ENCODE measurements at places on chromosomes 5 and 9.

DNA sequence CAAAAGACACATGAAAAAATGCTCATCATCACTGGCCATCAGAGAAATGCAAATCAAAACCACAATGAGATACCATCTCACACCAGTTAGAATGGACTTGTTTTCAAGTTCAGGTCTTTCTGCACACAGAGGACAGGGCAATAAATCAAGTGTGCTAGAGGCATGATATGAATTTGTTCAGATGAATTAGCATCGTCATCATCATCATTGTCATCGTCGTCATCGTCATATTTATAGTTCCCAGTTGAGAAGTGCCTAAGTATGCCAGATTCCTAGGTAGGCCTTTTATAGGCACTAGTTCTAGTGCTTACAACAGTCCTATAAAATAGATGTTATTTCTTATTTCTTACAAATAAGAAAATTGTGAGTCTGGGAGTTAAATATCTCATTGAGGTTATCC lies 34.7 kb upstream of the RASEF start:
- no peak for DNase-seq

DNA sequence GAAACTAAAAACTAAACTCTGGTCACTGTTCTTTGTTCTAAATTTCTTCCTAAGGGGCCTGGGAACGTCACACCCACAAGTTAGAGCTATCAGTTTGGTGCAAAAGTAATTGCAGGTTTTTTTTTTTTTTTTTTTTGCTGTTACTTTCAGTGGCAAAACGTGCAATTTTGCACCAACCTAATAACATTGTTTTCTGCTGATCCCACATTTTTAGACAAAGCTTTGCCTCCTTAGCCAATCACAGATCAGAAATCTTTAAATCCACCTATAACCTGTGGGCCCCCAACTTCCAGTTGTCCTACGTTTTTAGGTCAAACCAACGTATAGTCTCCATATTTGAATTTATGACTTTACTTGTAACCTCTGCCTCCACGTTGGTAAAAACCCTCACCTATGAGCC lies 11.1 kb upstream of the MED10 start:
- DNase-seq, result no peak

DNA sequence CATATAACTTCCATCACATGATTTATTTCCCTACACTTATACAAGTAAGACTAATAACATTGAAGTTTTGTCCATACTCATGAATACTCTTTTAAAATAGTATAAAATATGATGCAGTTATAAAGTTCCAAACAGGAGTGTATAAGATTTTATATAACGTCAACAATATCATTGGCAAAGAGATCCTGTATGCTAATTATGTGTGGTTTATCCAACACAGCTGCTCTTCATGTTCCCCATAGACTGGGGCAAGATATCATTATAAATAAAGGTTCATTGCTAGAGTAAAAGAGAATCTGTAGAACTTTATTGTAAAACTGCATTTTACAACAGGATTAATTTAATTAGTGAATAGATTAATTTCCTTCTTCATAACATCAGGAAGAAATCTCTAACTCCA lies 16.9 kb downstream of the CDH9 start:
- no peak for DNase-seq

- DNase-seq, result no peak
Observed at GRCh38 chr5:169756071-169756765, 119.1 kb downstream of the DOCK2 start.

GRCh38 chr9:4059437-4059836 lies 240.4 kb downstream of the GLIS3 start:
- DNase-seq, result no peak

DNA sequence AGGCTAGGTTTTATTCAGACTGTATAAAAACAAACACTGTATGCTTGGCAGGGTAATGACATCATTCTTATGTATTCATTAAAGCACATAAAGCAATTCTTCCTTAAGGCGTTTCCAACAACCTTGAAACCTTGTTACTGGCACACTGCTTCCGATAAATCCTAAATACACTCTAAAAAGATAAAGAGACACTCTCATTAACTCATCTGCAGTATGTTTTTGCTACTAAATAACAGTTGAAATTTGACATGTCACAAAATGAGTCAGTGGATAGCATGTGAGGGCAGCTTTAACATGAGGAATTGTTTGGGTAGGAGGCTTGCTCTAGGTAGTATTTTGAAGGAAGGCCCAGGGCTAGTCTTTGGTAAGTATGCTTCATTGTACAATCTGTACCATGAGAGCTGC lies 13.7 kb downstream of the YIPF5 start:
- no peak for DNase-seq

DNA sequence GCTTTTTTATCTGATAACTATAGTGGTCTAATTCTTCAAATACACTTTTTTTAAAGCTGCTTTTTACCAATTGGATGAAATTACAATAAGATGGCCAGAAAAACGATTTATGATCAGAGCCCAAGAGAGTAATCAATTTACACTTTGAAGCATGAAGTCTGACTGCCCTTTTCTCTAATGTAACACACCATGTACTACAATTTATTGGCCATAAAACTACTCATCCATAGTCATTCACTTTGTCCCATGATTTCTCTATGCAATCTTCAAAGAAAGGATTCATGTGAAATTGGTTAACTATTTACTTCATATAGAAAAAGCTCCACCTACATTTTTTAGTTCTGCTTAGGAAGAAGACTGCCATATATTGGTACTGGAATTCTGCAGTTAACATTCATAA lies 73.6 kb upstream of the CAST start:
- DNase-seq, result no peak

DNA sequence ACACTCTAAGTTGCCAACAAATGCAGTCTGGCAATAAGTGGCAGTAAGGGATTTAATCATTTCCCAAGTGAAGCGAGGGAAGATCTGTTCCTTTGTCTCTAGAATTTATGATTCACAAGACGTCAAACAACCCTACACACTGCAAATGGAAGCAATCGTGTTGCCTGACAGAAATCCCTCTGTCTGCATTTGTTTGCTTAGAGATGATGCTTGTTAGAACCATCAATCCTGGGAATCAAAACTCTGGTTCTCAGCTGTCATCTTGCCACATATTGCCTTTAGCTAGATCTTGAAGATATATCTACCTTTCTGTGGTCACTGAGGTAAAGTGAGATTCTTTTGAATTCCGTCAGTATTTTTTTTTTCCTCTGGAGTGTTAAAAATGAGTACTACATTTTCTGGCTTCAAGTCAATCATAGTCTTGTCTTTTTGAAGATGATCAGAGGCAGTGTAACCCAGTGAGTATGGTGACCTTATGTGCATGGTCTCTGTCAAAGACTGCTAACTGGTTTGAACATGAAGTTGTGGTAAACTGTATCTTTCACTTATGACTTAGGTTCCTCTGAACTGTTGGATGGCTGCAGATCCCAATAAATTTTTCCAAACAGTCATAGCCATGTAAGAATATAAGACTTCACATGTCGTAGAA lies 106.4 kb upstream of the STARD4 start:
- DNase-seq, result no peak

DNA sequence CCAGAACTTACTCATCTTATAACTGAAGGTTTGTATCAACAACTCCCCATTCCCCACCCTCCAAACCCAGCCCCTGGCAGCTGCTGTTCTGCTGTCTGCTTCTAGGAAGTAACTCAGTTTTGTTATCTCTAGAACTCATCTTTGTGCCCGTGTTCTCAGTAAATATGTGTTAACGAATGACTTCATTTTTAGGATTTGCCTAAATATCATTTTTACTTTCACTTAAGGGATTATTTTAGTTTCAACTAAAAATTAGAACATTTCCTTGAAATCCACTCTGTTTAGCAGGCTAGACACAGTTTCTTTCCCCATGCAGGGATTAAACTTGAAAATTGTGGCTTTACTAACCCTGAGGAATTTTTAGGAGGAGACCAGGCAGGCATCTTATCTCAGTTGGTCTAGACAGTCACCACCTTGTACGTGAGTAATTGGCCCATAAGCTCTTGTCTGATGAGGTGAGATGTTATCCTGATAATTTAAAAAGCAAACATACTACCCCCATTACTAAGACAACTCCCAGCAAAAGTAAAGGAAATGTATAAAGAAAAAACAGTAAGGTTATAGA lies 68.2 kb upstream of the TNFAIP8 start:
- DNase-seq, result no peak

GRCh38 chr5:120052916-120053828 lies 410.9 kb upstream of the PRR16 start:
- DNase-seq, result no peak

All from right renal pelvis (tissue), 4 donors.